ENCODE measurements at places on chromosomes 1 and 21.
A peak's percentile ranks its signal among the peaks of the same experiment; 100 is the strongest.

DNA sequence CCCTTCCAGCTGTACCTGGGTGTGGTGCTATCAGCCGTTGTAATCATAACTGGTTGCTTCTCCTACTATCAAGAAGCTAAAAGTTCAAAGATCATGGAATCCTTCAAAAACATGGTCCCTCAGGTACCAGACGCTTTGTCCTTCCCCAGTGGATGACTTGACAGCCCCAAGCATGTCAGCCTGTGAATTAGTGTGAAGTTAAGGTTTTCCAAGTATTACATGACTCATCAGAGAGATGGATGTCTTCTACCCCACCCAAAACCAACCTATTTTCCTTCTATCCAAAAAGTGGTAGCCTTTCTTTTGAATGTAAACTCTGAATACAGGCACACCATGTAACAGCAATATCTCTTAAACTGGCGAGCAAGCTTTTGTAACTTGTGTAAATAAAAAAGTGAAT, 15.1 kb downstream of the ATP1A1 start:
- DNase-seq, result no peak

DNA sequence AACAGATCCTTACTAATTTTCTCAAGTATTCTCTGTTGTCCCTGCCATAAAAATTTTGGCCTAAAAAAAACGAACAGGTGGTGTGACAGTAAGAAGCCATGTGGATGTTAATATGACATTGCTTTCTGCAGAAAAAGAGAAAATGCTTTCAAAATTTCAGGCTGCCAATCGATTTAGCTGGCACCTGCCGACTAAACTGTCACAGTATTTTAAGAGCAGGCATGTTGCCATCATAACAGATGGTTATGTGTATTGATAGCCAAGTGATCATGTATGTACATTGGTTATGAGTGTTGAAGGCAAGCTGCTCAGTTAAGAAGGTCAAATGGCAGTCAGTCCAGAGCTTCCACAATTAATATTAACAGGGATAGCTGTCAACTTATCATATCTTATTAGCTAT, 1017.0 kb downstream of the MRPL39 start:
- DNase-seq, result no peak

- DNase-seq, result peak; percentile 67
Measured at GRCh38 chr1:93433407-93433961, 14.4 kb upstream of the FNBP1L start.

GRCh38 chr1:18907917-18908845, 5.8 kb upstream of the ALDH4A1 start:
- DNase-seq, result no peak

DNA sequence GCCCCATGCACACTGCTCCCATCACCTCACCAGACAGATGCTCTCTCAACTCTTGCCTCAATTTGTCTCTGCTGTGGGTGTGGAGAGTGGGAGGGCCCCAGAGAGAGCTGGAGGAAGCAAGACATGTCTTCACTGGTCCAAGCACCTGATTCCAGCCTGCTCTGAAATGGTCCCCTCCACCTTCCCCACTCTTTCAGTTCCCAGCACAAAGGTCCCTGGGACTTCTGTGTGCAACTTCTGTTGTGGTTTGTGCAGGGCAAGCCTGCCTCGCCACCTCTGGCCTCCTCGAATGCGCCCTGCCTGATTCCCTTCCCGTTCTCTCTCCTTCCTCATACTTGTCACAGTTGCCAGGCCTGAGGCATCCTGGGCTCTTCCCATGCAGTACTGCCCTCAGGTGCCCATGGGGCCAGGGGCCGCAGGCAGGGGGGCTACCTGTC, 119.3 kb downstream of the SYT2 start:
- no peak for DNase-seq

DNA sequence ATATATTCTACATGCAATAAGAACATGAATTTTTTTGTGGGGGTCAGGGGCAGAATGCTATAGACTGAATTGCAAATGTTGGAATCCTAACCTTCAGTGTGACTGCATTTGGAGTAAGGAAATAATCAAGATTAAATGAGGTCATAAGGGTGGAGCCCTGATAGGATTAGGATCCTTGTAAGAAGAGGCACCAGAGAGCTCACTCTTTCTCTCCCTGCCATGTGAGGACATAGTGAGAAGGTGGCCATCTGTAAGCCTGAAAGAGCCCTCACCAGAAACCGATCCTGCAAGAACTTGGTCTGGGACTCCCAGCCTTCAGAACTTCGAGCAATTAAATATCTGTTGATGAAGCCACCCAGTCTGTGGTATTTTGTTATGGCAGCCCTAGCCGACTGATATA, 70.3 kb upstream of the SOX13 start:
- DNase-seq, result no peak

- DNase-seq, result no peak
Measured at GRCh38 chr1:82386365-82387011, 585.8 kb downstream of the ADGRL2 start.

DNA sequence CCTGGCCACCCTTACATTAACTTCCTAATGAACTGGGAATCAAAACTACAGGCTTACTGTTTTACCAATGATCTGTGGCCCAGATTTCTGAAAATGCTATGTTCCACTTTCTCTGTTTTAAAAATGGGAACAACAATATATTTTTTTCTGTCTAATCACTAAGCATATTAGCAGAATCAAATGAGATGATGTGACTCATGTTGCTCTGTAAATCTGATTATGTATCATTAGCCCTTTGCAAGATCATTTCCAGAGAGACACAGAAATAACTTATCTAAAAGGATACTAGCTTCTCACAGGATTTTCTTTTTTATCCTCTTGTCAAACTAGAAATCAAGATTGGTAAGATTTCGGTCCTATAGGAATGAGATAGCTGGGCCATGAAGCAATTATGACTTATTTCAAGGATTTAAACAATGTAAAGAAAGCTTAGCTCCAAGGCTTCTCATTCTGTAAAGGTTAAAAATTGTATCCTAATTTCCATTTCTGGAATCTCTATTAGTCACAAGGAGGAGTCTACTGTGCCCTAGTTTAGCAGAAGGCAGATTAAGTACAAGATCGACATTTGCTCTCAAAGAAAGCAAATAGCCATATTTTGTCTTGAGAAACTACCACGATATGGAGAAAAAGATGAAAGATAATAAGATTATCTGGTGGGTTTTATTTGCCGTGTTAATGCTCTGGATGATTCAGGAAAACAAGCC, 32.4 kb upstream of the CAMSAP2 start:
- no peak for DNase-seq

DNA sequence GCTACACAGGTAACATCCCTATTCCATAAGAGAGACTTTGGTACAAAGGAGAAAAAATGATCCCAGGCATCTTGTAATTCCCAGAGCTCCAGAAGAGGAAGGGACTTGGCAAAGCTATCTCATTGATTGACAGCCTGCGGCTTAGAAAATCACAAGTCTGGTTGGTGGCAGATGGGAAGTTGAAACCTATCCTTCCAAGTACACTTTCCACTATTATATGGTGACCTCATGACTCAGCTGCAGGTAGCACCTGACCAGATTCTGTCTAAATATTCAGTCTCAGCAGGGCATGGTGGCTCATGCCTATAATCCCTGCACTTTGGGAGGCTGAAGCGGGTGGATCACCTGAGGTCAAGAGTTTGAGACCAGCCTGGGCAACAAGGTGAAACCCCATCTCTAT, 89.9 kb downstream of the TIAM1 start:
- no peak for DNase-seq

- no peak for DNase-seq
Measured at GRCh38 chr1:175537571-175537970, 205.8 kb downstream of the TNR start.

GRCh38 chr1:241143765-241144442, 213.1 kb downstream of the RGS7 start:
- DNase-seq, result no peak

DNA sequence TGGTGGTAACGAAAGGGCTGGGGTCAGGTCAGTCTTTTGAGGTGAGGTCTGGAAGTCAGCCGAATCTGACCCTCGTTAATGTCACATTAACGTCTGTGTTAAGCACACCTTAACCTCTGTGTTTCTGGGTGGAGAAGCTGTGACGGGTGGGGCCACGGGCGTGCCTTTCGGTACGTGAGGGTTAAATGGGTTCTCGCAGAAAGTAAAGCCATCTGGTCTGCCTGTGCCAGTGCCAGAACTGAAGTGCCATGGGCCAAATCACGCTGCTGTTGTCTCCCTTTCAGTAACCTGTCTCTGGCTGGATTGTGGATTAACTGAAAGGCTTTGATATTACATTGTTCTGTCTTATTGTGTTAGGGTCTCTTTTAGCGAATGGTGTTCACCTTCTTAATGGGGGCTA, 14.4 kb downstream of the URB2 start:
- no peak for DNase-seq

GRCh38 chr1:92913093-92913819, 48.0 kb downstream of the DIPK1A start:
- no peak for DNase-seq

DNA sequence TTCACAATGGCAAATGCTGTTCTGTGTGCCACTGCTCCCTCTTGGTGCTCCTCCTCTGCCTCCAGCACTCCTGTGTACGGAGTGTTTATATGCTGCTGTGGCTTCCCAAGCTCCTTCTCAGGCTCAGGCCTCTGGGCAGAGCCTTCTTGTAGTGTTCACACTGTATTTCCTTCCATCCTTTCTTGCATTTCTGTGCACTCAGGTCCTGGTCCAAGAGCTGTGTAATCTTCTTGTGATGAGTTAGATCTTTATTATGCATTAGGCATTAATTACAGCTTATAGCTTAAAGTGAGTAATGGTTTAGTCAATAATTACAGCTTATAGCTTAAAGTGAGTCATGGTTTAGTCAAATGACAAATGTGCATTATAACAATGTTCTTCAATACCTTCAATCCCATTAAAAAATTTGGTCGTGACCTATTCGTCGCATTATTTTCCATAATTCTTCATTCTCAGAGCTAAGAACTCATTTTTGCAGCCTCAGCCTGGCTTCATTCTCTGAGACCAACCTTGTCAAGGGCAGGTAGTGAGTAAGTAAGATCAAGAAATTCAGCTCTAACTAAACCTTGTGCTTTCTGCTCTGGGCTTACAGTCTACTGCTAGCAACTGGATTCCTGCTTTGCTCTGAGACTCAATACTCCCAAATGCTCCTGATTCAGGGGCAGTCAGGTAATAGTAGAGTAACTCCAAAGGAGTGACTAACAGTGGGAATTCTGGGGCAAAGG, 154.5 kb upstream of the SPAG17 start:
- DNase-seq, result no peak

- no peak for DNase-seq
Measured at GRCh38 chr1:214213136-214213535, 67.8 kb upstream of the SMYD2 start.

- DNase-seq, result no peak
Measured at GRCh38 chr1:51093581-51093980, 8.4 kb upstream of the C1orf185 start.

DNA sequence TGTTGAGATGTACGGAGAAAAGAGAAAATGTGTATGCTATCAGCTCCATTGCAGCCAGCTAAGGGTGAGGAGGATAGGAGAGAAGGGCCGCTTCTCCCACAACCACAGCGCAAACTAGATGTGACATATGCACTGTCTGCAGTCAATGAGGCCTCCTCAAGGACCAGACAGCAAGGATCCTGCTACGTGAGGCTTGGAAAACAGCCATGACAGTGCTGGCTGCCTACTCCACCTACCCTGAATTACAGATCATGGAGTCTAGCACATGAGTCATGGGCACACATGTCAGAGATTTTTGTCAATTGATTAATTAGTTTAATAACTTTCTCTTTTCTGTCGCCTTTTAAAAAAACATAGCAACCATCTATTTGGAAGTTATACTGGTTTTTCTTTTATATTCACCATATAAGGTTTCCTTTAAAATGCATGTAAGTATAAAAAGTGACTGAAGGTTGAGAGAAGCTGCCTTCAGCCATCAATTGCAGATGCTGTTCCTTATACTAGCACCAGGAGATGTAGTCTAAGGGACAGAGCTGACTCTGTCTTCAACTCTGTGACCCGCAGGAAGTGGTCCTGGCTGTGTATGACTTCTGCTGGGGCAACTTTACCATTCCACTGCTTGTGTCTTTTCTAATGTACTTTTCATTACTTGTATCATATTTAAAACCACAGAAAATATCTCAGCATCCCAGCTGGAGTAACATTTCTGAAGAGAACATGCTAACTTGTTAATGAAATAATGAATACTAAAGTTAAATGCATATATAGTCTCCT, 3.1 kb downstream of the VPS26C start:
- no peak for DNase-seq

DNA sequence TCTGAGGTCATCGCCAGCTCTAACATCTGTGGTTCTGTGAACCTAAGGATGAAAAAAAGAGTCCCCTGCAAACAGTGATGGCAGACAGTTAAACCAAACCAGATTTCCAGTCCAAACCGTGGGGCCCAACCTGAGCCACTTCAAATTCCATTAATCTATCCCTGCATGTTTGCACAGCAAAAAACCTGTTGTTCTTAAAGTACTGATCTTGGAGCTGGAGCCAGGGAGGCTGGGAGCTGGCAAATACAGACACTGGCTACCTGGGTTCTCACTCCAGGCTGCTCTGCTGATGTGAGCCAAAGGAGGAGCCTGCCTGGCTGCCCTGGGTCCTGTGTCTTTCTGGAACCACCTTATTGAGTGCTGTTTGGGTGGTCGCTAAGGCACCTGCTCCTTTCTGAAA, 16.4 kb downstream of the LDLRAD1 start:
- DNase-seq, result no peak

DNA sequence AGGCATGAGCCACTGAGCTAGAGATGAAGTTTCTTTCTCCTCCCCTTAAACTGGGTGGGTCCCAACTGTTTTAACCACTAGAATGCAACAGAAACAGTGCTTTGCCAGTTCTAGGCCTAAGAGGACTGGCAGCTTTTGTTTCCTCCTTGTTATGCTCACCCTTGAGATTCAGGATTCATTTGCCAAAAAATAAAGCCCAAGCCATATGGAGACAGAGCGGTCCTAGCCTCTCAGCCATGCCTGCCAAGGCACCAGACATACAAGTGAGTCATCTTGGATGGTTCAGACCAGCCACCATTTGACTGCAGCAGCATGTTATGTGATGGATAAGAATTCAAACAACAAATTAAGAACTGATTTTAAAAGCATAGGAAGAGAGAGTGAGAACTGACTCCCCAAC, 38.1 kb upstream of the STUM start:
- no peak for DNase-seq

GRCh38 chr1:41941381-41941780, 22.7 kb upstream of the HIVEP3 start:
- no peak for DNase-seq

GRCh38 chr21:16773206-16773605, 739.6 kb upstream of the CXADR start:
- DNase-seq, result no peak

DNA sequence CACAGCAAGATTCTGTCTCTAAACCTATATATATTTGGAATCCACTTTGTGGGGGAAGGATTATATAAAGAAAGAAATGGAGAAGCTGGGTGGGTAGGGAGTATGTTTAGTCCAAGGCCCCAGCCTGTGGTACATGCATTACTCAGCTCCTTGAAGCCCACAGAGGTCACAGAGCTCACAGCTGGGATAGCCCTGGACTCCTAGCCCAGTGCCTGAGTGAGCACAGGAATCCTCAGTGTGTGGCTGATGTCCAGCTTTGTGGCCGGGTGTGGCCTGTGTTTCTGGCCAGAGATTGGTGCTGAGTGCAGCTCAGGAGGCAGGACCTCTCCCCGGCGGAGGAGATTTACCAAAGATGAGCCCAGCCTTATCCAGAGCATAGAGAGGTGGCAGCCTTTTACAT, 7.6 kb downstream of the CAPN9 start:
- no peak for DNase-seq
